ENCODE measurements at places on chromosomes 6 and 20. TPM values are rescaled to one million over a fixed set of nuclear protein-coding genes. Genes with fewer than 3 reads are reported as not detected.

RAD21L1 gene
- not detected for total RNA-seq

ATP9A gene
- total RNA-seq = 390 TPM

TP53RK gene
- total RNA-seq = 32.8 TPM

WFDC10B gene
- not detected for total RNA-seq

SPTLC3 gene
- 3.5 TPM for total RNA-seq

LKAAEAR1 gene
- total RNA-seq = 2.1 TPM

PACRG gene
- total RNA-seq = 24.0 TPM

LBP gene
- not detected for total RNA-seq

DEFB124 gene
- total RNA-seq = not detected

UBD gene
- total RNA-seq = not detected

KCNK15 gene
- total RNA-seq = not detected

ZNF311 gene
- 5.8 TPM for total RNA-seq

IPCEF1 gene
- 13.6 TPM for total RNA-seq

ANKEF1 gene
- 5.5 TPM for total RNA-seq

ZC2HC1B gene
- not detected for total RNA-seq

FAM83C gene
- not detected for total RNA-seq

MLN gene
- not detected for total RNA-seq

RGS17 gene
- 81.2 TPM for total RNA-seq

MARCKS gene
- 386 TPM for total RNA-seq

DHX16 gene
- 21.7 TPM for total RNA-seq

SLC17A4 gene
- total RNA-seq = not detected

BPI gene
- total RNA-seq = 0.46 TPM

TMEM63B gene
- total RNA-seq = 60.9 TPM

ZKSCAN8 gene
- 21.7 TPM for total RNA-seq

UST gene
- 12.9 TPM for total RNA-seq

HINT3 gene
- 89.0 TPM for total RNA-seq

TSHZ2 gene
- total RNA-seq = 22.1 TPM

HUS1B gene
- 1.4 TPM for total RNA-seq

CLIC5 gene
- total RNA-seq = 6.9 TPM

HCRTR2 gene
- 30.0 TPM for total RNA-seq

HLA-DQB1 gene
- total RNA-seq = 4.4 TPM

SLC22A16 gene
- not detected for total RNA-seq

ARHGAP40 gene
- total RNA-seq = not detected

SIRPB1 gene
- total RNA-seq = 1.2 TPM

PAX1 gene
- not detected for total RNA-seq

APCDD1L gene
- total RNA-seq = not detected

PRICKLE4 gene
- total RNA-seq = 0.46 TPM

CAP2 gene
- total RNA-seq = 21.2 TPM

HAO1 gene
- total RNA-seq = not detected

CARMIL1 gene
- 36.9 TPM for total RNA-seq

SIRPD gene
- total RNA-seq = not detected

ACTL10 gene
- total RNA-seq = 0.46 TPM

THBD gene
- total RNA-seq = 1.8 TPM

NECAB3 gene
- 32.3 TPM for total RNA-seq

SAMD5 gene
- 26.3 TPM for total RNA-seq

KIAA0408 gene
- 105 TPM for total RNA-seq

WDR46 gene
- total RNA-seq = 35.3 TPM

ZSCAN16 gene
- total RNA-seq = 8.8 TPM

Data from diencephalon (tissue), 1 donor.